ENCODE measurements at places on chromosomes 6 and 20.

- no peak for DNase-seq
Measured at GRCh38 chr6:1827984-1828793, 218.5 kb downstream of the FOXC1 start.

GRCh38 chr6:38415231-38416005, 224.3 kb downstream of the BTBD9 start:
- DNase-seq: no peak

DNA sequence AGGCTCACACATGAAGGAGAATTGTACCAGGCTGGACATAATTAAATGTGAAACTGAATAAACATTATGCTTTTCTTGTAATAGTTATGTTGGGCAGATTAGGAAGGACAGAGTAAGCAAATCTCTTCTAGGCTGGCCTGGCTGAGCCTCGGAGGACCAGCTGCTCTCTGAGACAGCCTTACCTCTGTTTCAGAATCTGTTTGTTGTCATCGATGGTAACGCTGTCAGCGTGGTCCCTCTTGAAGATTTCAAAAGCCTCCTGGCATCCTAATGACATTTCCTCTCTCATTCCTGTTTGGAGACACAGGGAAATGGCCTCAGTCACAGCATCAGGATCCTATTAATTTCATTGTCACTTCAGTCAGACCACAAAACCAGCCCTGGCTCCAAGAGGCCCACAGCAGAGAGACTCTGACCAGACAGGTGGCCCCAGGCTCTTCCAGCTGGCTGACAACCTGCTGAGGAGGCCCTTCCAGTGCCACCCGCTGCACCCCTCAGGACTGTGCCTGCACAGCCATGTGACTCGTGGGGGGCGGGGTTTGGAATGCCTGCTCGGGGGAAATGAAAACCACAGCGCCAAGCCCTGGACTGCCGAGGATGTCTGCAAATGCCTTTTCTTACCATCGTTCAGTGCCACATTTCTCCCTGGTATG, 108.5 kb upstream of the KCNK16 start:
- DNase-seq: no peak

DNA sequence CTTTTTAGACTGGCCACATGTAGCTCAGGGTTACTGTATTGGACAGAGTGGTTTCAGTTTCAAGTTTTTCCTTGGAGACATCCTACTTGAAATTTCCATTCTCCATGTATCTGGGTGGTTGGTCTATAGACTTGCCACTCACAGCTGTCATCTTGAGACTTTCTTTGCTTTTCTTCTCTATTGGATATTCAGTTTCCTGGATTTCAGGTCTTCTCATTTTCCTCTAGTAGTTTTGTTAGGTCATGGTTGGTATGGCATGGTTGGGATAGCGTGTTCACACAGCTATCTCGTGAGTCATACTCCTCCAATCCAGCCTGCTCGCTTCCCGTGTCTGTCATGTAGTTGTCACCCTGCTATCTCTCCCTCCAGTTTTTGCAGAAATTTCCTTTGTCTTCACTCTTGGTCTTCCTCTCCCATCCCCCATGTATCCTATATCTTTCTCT, 48.3 kb downstream of the PTPN1 start:
- no peak for DNase-seq

Measured in NCI-H1048 (cell line).